Kidney (tissue), 22 donors: ENCODE measurements at places on chromosomes 3 and 15.

GRCh38 chr15:66747223-66747622 lies 45.2 kb downstream of the SMAD6 start:
- no peaks in the 10 kb centered on the region for H3K36me3 ChIP-seq
- H3K4me3 ChIP-seq: no peak overlapping the region
- DNase-seq: no peak
- peaks cover 46% of the 10 kb centered on the region for H3K4me1 ChIP-seq

GRCh38 chr3:84893211-84893610 lies 65.6 kb upstream of the CADM2 start:
- no peak overlapping the region for H3K4me3 ChIP-seq
- no peak for DNase-seq
- no peaks in the 10 kb centered on the region for H3K4me1 ChIP-seq
- no peak overlapping the region for H3K27ac ChIP-seq
- H3K27me3 ChIP-seq: no peaks in the 10 kb centered on the region

DNA sequence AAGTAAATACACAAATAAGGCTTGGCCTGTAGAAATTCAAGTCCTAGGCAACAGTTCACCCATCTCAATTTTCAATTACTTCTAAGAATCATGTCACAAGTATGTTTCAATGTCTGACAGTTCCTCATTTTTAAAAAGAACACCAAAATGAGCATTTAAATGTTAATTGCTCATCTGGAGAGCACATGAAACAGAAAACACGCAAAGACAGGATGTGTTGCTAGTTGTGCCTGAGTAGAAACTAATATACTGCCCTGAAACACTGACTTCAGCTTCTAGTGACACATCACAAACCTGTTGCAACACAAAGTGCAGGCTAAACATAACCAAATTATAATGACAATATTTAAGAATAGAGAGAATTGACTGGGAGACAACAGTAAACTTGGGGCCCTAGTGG lies 167.3 kb upstream of the THBS1 start:
- no peaks in the 10 kb centered on the region for H3K4me1 ChIP-seq
- no peak overlapping the region for H3K4me3 ChIP-seq
- H3K27ac ChIP-seq: no peak overlapping the region
- no peaks in the 10 kb centered on the region for H3K36me3 ChIP-seq
- H3K27me3 ChIP-seq: no peaks in the 10 kb centered on the region

GRCh38 chr3:86973440-86973839 lies 17.5 kb downstream of the VGLL3 start:
- H3K27me3 ChIP-seq: no peaks in the 10 kb centered on the region
- H3K36me3 ChIP-seq: no peaks in the 10 kb centered on the region
- no peaks in the 10 kb centered on the region for H3K4me1 ChIP-seq
